ENCODE measurements at places on chromosomes 7 and 10. TPM values are rescaled to one million over a fixed set of nuclear protein-coding genes. Genes with fewer than 3 reads are reported as not detected.

The SEC61G gene
- total RNA-seq = 58.0 TPM

The FFAR4 gene
- total RNA-seq = not detected

The ZCWPW1 gene
- total RNA-seq = 5.7 TPM

The WIPF3 gene
- total RNA-seq = not detected

The OPALIN gene
- total RNA-seq = not detected

The COL13A1 gene
- total RNA-seq = not detected

The TAS2R41 gene
- total RNA-seq = not detected

The PIK3AP1 gene
- total RNA-seq = 5.7 TPM

The FRMD4A gene
- total RNA-seq = 0.64 TPM

The CTNNA3 gene
- total RNA-seq = not detected

The GARIN1A gene
- total RNA-seq = 0.94 TPM

The INTS1 gene
- total RNA-seq = 106 TPM

The WEE2 gene
- 0.22 TPM for total RNA-seq

The PLCE1 gene
- total RNA-seq = not detected

The BTBD16 gene
- not detected for total RNA-seq

The DENND2A gene
- total RNA-seq = not detected

The VSTM4 gene
- total RNA-seq = not detected

The LDB3 gene
- not detected for total RNA-seq

The GRID2IP gene
- 0.25 TPM for total RNA-seq

The CDC14C gene
- total RNA-seq = not detected

The GRM3 gene
- not detected for total RNA-seq

The SPAM1 gene
- total RNA-seq = not detected

The TMEM254 gene
- 3.5 TPM for total RNA-seq

The PODXL gene
- 0.86 TPM for total RNA-seq

The SLC29A4 gene
- total RNA-seq = 0.17 TPM

The RBM33 gene
- 169 TPM for total RNA-seq

The FZD1 gene
- total RNA-seq = not detected

The SLIT1 gene
- 0.35 TPM for total RNA-seq

The FRMPD2 gene
- total RNA-seq = not detected

The CHAT gene
- not detected for total RNA-seq

The SPDYE16 gene
- not detected for total RNA-seq

The CHST3 gene
- total RNA-seq = not detected

The CUBN gene
- total RNA-seq = 3.3 TPM

The TMEM229A gene
- not detected for total RNA-seq

The RNF133 gene
- total RNA-seq = not detected

The HOXA9 gene
- not detected for total RNA-seq

The TRIL gene
- not detected for total RNA-seq

The PRTFDC1 gene
- total RNA-seq = 0.39 TPM

The CNTNAP2 gene
- total RNA-seq = 0.08 TPM
